ENCODE measurements at places on chromosomes 11 and 22.

DNA sequence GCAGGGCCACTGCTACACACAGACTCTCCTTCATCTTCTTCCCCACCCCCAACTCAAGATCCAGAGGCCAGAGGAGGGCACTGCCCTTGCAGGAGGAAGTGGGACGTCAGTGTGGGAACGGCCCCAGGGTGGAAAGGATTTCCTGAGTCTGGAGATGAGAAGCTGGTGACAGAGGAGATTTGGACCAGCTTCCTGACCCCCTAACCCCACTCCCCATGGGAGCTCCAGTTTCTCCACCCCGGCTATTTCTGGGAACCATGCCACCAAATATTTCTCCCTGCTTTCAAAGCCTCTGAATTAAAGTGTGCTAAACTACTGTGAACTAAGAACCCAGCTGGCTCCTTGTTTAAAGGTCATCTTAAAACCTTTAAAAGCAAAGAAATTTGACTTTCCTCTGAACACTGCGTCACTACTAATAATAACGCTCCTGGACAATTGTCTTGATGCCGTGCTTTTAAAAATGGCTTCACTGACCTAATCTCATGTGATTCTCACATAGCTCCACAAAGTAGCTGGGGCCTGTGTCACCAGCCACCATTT is 46.6 kb downstream of the CWC15 start:
- no peak for DNase-seq

- no peak for DNase-seq
Observed at GRCh38 chr22:50687829-50688228, 15.2 kb downstream of the SHANK3 start.

GRCh38 chr11:88631497-88631896 is 294.0 kb upstream of the CTSC start:
- DNase-seq, result no peak

DNA sequence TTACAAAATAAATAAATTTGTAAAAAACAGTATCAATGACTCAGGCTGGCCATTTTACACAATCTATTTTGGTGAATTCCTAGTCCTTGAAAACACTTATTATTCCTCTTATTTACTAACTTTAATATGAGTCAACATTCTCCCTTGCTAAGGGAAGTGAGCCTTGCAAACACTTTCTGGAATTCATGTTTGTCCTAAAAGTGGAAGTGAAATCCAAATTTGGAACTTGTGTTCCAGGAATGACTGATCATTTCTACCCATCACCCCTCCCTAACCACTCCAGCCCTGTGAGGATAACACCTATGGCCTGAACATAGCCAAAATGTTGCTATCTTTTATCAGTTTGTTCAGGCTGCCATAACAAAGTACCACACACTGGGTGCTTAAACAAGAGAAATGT is 83.1 kb downstream of the OR5AK2 start:
- no peak for DNase-seq

DNA sequence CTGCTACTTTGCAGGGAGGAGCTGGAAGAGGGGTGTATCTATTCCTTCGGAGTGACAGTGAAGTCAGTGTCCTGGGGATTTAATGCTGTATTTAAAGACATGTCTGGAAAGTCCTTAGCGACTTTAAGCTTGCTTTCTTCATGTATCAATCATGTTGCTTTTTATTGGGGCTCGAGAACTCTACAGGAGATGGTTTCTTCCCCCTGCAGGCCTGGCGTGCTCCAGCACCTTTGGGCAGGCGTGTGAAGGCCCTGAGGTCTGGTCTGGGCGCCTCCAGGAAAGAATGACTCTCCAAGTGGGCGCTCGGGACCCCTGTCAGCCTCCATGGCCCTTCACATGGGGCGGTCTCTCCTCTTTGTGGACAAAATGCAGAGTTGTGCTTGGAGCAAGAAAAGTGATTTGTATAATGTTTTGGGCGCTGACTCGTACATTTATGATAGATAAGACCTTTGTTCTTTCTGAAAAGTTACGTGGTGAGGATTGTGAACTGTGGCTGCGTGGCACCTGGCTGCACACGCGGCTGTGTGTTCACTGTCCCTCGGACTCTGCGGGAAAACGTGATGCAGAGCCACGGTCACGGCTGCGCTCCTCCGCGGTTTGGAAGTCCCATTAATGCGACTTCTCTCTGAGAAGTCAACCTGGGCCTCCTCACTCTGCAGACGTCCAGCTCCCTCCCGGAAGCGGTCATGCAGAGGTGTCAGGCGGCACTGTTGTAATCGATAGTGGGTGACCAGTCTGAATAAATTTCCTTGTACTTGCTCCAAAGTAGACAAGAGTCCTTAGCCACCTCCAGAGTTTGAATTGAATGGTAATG is 282.5 kb downstream of the TBC1D22A start:
- no peak for DNase-seq
